NCI-H748 treated with DMSO at 0.1 percent for 48 hours (cell line): ENCODE measurements at places on chromosomes 4 and X.
A peak's percentile ranks its signal among the peaks of the same experiment; 100 is the strongest.

GRCh38 chr4:109440948-109441347 lies 7.3 kb downstream of the SEC24B start:
- no peak for DNase-seq

DNA sequence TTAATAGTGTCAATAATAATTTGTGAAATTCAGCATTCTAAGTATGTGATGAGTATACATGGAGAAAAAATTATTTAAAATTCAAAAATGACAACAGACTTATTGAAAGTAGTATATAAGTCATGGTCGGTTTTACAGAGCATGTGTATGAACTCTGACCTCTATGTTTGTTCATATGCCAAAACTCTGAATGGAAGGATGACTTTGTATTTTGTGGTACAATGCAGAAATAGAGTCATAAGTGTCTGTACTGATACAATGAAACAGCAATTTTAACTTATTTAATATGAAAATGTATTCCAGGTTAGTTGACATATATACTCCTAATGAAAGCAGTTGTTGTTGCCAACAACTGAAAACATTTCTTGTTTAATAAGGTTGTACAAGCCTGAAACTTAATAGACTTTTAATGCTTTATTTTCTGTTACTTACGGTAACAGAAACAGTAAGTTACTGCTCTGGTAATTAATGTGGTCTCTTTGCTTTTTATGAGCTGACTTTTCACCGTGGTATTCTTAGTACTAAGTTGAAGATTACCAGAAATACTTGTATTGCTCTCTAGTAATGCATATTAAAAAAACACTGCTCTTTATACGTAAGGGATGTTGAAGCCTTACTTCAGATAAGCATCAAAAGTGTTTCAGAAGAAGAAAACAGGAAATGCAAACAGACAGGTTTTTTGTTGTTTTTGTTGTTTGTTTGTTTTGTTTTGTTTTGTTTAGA lies 1.9 kb downstream of the UBE2K start:
- no peak for DNase-seq

DNA sequence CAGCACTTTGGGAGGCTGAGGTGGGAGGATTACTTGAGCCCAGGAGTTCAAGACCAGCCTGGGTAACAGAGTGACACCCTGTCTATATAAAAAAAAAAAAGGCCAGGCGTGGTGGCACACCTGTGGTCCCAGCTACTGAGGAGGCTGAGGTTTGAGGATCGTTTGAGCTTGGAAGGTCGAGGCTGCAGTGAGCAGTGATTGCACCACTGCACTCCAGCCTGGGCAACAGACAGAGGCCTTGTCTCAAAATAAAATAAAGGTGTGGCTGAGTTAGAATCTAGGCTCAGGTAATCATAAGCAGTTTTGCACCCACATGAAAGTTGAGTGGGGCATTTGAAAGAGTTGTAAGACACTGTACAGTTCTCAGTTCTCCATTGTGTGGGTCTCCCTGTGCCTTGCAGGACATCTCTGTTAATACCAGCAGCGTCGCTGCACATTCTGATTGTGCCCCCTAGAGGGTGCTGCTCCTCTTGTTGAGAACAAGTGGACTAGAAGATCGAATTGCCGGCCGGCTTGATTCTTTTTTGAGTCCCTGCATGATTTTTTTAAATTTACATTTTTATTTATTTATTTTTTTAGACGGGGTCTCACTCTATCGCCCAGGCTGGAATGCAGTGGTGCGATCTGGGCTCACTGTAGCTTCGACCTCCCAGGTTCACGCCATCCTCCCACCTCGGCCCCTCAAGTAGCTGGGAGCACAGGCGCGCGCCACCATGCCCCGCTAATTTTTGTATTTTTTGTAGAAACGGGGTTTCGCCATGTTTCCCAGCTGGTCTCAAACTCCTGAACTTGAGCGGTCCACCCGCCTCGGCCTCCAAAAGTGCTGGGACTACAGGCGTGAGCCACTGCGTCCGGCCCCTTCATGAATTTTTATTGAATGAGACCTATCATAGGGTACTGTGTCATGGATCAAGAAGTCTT lies 73.6 kb upstream of the RBMX start:
- peak; percentile 44 for DNase-seq

GRCh38 chr4:186021461-186022167 lies 47.3 kb upstream of the TLR3 start:
- peak; percentile 12 for DNase-seq

GRCh38 chr4:61571761-61572559 lies 371.8 kb downstream of the ADGRL3 start:
- DNase-seq = no peak

- no peak for DNase-seq
Measured at GRCh38 chrX:32126997-32127396, 1055.2 kb upstream of the FTHL17 start.

DNA sequence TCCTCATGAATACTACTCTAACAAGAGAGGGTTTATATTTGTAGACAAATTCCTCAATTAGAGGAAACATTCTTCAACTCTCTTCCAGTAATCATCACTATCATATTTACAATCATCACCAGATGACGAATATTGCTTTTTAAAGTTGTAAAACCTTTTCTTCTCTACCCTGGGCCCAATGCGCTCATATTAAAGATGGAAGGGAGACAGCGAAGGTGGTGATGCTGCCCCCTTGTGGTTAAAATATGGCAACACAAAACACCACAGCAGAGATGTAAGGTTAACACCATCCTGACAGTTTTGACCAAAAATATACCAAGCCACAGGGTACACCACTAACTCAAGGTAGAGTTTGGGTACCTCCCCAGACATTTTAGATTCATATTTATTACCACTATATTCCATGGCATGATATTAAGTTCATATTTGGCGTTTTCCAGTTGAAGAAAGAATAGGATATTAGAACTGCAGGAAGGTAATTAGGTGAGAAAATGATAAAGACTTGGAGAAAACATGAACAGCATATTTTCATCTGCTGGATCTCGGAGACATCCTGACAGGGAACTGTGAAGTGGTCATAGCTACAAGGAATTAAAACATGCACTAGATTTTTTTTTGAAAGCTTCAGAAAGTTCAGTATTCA lies 72.8 kb downstream of the SLC9A7 start:
- DNase-seq = peak; percentile 0

DNA sequence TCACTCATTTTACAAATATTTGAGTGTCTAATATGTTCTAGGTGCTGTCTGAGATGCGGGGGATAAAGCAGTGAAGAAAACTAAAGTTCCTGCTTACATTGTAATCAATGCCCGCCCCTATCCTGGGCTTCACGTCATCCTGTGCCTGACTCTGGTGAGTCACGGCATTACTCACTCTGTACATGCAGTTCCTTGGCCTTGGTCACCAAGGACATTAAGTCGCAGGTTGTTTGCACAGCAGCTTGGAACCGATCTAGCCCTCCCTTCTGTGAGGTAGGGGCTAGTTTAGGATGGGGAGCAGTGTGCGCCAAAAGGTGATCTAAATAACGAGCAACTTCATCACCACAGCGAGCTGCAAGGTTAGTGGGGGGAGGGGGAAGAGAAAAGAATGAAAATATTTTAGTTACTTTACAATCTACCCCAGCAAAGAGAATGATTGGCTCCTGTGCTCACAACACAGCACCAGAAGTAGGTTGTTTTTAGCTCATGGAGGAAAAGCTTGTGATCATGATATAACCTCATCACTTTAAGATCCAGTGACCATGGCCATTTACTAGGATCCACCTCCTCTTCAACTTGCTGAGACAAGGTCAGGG lies 48.0 kb upstream of the HDAC8 start:
- no peak for DNase-seq

DNA sequence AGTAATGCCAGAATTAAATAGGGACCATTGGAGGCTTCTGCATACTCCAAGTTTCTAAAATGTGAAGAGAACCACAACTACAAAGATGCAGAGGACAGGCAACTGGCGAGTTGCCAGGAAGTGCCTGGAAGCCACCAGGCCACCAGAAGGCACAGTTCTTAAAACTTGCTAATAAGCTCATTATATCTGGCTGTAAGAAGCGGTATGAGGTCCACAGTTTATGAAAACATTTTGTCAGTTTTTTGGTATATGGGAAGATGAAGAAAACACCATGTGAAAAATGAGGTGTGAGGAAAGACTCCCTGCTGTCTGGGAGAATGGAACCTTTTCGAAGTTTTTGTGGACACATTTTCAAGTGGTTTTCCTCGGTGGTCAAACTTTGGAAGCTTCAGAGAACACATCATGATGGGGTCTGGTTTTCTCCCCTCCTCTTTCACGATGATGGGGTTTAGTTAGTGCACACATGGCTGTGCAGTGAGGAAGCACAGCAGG lies 202.7 kb downstream of the NR3C2 start:
- DNase-seq = no peak

DNA sequence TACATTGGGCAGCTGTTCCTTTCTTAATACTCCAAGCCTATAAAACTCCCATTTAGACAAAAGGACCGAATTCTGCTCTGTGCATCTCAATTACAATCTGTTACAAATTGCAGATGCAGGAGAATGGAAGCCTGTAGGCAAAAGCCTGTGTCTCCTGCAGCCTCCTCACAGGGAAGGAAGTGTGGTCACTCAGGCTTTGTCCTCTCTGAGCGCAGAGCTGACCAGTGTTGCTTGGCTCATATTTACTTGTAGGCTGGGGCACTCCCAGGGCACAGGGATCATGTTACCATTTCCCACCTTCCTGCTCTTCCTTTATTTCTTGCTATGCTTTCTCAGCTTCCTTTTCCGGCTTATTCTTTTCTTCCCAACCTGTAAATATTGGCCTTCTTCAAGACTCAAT lies 15.7 kb downstream of the SUPT20HL2 start:
- DNase-seq = no peak

GRCh38 chrX:124690495-124690894 lies 344.1 kb downstream of the SH2D1A start:
- DNase-seq = no peak

GRCh38 chr4:30865691-30866090 lies 145.5 kb downstream of the PCDH7 start:
- DNase-seq = no peak

GRCh38 chrX:139692506-139692849 lies 15.5 kb downstream of the MCF2 start:
- no peak for DNase-seq

GRCh38 chr4:186104890-186105646 lies 564 bp downstream of the FAM149A start:
- no peak for DNase-seq
